ENCODE measurements at places on chromosomes 1 and 21.

DNA sequence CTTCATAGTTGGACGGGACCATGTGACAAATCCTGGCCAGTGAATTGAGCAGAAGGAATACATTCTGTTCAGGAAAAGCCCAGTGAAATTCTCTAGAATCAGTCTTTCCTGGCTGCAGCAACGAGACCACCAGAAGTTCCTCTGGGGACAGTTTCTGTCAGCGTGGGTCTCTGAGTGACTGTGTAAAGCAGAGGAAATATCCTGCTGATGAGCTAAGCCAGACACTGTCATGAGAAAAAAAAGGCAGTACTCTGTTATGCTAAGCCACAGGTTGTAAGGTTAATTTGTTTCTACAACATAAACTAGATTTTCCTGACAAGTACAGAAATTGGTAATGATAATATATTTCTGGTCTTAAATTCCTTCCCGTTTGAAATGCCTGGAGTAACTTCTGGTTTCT is 664.4 kb downstream of the LMO4 start:
- no peak for DNase-seq

- no peak for DNase-seq
Observed at GRCh38 chr1:225754940-225755641, 22.5 kb upstream of the SRP9 start.

DNA sequence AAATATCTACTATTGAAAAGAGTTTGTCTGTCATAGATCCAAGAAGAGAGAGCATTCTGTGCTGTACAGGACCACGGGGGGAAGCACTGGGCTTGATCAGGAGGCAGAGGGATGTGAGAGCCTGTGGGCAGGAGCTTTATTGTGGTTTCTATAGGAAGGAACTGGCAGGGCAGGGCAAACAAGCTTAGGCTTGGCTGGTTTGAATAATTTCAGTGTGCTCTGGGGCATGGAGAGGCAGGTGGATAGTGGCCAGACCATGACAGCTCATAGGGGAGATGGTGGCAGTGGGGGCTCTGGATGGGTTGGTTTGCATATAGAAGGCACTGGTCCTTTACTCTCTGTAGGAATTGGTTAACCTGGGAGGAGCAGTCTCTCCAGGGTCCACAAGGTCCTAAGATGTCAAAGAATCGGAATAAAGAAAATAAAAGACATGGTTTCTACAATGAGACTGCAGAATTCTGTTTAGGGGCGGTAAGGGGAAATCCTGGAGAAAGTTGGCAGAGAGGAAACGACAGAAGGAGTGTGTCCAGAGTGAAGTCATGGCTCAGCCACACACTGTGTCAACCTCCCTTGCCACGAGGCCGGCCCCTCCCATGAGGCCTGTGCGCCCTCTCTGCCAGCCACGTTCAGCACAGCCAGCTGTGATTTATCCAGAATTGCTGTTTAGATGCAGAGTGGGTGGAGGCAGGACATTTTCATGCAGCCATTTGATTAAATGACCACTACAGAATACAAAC is 81.7 kb upstream of the PGBD5 start:
- DNase-seq, result no peak

- DNase-seq, result no peak
Observed at GRCh38 chr1:86460998-86461397, 7.7 kb upstream of the CLCA1 start.
